ENCODE measurements at places on chromosomes 1 and 21.

GRCh38 chr1:24420547-24420946 is 4.9 kb downstream of the NIPAL3 start:
- no peak for DNase-seq

DNA sequence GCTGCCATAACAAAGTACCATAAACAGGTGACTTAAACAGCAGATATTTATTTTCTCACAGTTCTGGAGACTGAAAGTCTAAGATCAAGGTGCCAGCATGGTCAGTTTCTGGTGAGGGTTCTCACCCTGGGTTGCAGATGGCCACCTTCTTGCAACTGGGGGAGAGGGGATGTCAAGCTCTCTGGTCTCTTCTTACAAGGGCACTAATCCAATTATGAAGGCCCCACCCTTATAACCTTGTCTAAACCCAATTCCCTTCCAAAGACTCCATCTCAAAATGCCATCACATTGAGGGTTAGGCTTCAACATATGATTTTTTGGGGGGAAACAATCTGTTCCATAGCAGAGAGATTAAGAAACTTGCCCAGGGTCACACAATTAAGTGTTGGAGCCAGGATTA is 24.8 kb upstream of the ANGPTL3 start:
- no peak for DNase-seq

DNA sequence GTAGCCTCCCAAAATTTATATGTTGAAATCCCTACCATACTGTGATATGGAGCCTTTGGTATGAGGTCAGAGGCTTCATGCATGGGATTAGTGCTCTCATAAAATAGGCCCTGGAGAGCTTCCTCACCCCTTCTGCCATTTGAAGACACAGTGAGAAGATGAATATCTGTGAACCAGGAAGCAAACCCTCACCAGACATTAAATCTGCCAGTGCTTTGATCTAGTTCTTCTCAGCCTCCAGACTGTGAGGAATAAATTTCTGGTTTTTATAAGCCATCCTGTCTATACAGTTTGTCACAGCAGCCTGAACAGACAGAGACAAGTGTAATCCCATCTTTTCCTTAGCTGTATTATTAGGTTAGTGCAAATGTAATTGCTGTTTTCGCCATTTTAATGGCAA is 88.4 kb downstream of the OLFML2B start:
- no peak for DNase-seq

DNA sequence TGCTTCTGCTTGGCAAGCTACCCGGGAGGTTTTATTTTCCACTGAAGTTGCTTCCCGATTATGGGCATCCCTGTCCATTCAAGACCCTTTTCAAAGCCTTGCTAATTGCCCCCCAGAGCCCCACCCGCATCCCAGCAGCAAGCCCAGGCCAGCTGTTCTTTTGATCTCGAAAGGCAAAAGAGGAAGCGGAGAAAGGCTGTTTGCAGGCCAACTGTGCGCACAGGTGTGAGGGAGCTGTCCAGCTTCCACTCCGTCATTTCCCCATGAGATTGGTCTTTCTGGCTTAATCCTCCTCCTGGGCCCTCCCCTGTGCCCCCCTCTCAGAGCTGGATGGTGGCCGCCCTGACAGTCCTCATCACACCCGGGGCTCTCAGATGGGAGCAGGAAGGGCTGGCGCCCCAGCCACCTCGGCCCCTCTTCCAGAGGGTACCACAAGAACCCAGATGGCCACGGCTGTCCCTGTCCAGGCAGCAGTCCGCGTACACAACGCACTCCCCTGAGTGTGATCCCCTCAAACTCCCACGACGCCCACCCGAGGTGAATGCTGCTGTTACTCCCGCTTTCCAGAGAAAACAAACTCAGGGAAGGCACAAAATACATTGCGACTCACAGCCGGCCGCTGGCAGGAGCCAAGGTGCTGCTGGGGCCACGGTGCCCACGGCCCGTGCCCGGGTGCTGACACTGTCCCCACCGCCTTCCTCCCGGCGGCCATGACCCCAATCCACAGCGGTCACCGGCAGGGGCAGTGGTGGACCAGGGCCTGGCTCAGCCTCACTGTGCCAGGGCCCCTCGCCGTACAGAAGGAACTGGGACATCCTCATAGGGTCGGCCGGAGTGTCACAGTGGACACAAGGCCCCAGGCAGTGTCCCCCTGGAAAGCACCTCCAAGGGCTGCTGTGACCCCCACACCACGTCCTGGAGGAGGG is 121.9 kb downstream of the CRYAA start:
- no peak for DNase-seq

DNA sequence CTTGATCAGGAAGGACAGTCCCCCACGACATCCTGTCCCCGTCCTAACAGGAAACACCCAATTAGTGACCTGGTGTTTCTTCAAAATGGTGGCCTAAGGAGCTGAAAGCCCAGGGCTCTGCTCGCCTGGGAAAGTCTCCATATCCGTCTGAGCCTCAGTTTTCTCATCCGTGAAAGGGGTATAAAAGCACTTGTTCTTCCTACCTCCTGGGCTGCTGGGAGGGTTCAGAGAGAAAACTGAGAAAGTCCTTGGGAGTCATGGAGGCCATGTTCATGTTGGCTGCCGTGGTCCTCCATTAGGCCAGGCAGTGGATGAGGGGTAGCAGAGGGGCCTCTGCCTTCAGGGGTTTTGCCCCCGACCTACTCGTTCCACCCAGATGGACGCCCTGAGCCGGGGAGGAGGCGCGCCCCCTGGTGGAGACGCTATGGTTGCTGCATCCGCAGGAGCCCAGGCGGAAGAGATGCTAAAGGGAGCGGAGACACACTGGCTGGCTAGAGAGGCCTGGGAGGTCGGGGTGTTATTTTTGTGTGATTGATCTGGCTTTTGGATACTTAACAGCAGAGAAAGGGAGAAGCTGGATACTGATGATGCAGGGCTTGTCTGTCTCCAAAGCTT is 113.5 kb downstream of the PRDM2 start:
- no peak for DNase-seq

DNA sequence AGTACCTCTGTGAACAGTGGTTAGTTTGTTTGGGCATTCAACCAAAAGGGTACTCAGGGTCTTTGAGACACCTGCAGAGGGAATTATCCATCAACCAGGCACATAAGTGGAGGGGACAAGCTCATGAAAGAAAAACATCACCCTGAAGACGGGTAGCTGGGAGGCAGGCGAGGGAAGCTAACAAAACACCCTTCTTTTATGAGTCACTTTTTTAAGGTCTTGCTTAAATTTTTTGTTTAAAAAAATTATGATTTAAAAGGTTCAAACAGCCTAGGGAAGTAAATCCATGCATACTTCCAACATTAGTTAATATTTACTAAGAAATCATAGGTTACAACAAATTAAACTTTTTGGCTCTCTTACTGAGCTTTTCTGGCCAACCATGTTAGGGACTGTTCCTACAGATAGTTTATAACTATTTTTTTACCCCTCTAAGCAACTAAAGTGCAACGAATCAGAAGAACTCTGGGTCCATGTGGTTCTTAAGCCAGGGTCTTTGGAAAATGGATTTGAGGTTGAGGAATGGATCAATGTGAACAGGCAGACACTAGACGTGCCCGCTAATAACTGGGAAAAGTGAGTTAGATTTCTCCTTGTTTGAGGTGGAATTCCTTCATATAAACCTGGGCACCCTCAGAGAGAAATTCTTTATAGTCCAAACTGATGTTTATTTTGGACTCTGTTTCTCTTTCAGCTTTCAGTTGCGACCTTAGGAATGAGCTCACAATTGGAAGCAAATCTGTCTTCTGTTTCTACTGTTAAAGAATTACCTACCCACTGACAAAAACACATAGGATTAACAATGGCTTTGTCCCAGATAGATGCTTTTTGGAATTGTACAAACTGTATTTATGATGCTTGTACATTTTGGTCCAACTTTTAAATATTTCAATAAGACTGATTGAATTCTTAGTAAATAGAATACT is 123.0 kb downstream of the LYPLAL1 start:
- no peak for DNase-seq

GRCh38 chr1:89260042-89260441 is 12.6 kb downstream of the GBP5 start:
- no peak for DNase-seq

DNA sequence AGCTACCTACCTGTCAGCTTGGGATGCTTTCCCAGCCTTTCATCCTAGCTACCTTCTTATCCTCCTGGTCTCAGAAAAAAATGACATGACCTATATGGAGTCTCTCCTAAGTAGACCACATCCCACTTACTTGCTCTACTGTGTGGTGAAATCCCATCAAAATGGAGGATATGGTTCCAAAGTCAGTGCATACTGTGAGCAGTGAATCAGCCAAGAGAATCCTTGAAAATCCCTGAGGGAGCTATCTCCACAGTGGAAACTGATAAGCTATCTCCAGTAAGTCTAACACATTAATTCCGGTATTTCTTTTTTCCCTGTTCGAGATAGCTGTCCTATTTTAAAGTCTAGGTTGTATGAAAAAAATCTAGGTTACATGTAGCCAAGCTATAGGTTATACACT is 189.7 kb downstream of the FGGY start:
- no peak for DNase-seq

DNA sequence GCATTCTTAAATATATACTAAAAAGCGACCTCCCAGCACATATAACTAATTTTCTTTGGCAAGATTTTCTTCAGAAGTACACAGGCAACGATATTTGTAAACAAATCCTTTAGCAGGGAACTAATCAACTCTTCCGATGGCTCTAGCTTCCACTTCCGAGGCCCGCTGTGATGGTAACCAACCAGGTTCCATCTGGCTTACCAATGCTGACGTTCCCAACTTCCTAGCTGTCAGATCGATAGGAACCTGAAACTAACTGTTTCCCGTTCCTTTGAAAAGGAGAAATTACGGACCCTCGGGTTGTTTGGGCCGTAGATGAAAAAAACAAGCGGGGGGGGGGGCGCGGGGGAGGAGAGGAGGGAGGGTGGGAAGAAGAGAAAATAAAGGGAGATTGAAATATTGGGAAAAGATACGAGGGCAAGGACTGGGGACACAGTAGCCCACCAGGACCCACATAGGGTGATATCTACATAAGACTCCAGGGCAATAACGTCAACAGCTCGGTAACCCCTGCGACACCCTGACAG is 513 bp downstream of the GTF2B start:
- DNase-seq, result no peak

GRCh38 chr1:74522148-74522547 is 9.7 kb upstream of the LRRC53 start:
- DNase-seq, result no peak

GRCh38 chr1:163410073-163410999 is 88.6 kb downstream of the NUF2 start:
- DNase-seq, result no peak

DNA sequence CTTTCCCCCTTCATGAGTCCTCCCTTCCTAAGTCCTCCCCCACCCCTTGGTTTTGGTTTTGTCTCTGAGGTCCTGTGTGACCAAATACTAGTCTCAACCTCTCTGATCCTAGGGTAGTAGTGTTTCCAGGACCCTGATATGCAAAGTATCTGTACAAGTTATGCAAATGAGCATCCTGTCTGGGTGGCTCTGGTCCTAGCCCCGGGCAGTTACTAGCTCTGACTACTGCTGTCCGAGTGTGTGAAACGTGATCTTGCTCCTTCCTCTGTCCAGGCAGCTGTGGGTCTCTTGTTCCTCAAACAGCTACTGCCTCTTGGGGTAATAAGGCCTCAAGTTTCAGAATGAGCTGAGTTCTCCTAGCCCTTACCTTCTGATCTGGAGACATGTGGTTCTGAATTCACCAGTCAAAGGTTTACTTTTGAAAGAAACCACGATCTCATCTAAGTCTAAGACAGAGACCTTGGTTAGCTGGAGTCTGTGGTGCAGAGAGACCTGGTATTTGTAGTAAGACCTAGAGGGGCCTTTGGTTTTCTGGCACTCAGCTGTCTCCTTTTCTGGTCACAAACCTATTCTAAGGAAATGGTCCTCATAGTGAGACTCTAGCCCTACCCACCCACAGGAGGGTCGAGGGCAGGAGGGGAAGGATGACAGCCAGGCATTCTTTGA is 31.0 kb upstream of the IL19 start:
- no peak for DNase-seq

GRCh38 chr1:1021010-1021919 is 1.3 kb downstream of the AGRN start:
- no peak for DNase-seq

DNA sequence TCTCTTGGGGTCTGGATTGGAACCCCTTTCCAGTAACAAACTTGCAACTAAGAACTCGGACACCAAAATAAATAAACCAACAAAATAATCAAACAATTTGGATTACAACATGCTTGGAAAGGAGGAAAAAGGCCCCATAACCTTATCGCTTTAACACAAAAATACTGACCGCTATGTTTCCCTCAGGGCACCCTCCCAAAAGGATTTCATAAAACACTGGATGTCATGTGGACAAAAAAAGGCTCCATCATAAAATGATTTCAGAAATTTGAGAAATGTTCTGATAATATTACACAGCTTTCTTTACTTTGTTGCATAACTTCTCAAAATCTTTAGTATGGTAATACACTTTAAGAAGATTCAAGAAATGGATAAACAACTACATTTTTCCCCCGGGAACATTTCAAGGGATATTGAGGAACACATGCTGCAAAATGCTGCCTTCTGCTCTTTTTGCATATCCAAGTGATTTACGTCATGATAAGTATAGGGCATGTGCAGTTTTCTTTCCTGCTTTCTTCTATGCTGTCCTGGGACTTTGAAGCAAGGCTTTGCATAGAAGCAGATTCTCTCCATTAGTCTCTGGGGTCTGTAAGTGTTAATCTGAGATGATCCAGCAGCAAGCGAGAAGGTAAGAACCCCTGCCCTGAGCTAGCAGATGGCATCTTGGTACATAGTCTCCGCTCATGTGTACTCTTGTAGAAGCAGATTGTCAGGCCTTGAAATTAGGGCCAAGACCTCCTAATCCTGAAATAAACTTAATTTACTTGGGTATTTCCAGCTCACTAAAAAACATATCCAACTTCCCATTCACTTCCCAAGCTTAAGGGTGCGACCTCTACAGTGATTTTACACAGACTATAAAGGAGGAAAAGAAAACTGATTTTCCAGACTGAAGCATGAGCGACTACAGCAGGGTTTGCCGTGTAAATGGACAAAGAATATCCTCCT is 85.5 kb upstream of the KIAA0040 start:
- no peak for DNase-seq

- no peak for DNase-seq
Observed at GRCh38 chr1:203995228-203995627, 77.7 kb upstream of the SOX13 start.

DNA sequence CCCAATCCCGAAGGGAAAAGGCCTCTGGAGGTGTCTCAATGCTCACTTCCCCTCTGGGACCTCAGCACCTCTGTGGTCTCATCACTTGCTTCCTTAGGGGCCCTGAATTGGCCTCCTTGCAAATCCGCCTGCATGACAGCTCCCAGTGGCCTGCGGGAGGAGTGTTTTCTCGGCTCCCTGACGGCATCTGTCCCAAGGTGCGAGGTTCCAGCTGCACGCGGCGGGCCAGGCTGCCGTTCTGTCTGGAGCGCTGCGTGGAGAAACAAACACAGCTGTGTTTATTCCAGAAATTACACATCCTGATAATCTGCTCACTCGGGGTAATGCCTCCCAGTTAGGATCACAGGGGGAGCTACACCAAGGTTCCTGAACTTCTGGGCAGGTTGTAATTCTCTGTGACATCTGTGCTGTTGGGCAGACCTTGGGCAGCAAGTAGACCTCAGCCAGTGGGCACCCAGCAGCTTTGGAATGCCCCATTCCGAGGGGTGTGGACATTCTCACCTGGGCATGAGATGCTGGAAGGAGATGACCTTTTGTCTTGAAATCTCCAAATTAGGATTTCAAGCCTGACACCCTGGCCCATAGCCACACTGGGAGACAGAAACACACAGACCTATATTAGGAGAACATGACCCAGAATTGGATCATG is 18.2 kb downstream of the EPHB2 start:
- no peak for DNase-seq

Data from keratinocyte (primary cell).